Spinal cord (tissue), 10 donors: ENCODE measurements at places on chromosomes 3 and 15.

GRCh38 chr15:45386420-45386819, 8.1 kb upstream of the GATM start:
- DNase-seq = no peak

- peak; percentile 41 for DNase-seq
Measured at GRCh38 chr15:99911816-99912215, 178.6 kb upstream of the LYSMD4 start.

GRCh38 chr3:10945683-10946287, 46.8 kb upstream of the SLC6A1 start:
- DNase-seq = peak; percentile 85

GRCh38 chr3:106290304-106290997, 421.6 kb upstream of the CBLB start:
- DNase-seq = no peak

DNA sequence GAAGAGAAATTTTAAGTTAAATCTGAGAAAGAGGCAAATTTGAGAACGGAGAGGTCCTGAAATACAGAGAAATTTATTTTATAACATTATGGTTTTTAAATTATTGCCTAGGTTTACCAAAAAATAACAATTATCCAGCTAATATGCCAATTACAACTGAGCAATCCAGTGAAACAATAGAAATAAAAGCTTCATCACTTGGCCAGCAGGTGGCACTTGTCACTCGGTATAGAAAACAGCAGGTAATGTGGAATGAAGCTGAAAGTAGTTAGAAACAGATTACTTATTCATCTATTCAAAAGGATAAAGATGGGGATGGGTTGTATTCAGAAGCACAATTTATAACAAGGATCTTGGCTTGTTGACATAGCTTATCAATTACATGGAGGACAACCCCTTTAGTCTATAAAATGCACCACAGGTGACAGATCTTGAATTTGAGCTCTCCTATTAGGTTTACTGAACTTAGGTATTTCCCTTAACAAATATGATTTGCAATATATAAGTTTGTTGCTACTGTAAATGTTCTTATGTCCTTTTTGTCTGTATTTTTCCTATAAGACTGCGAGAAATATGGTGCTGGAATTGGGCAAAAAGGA, 70.1 kb upstream of the GUCA1C start:
- DNase-seq = peak; percentile 57

DNA sequence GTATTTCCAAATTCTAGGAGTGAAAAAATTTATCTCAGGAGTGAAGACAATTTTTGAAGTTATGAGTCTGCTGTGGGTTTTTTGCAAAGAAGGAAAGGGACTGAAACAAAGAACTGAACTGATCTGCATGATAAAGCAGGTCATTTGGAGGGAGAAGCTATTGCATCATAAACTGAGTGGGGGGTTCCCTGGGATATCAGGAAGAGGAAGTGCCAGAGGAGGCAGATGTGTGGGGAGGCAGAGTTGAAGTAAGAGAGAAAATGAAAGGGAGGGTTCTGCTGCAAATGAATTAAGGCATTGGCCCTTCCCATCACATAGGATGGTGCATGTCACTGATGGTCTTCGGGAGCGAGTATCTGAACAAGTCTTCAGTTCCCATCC, 379.2 kb downstream of the VPS13C start:
- no peak for DNase-seq

DNA sequence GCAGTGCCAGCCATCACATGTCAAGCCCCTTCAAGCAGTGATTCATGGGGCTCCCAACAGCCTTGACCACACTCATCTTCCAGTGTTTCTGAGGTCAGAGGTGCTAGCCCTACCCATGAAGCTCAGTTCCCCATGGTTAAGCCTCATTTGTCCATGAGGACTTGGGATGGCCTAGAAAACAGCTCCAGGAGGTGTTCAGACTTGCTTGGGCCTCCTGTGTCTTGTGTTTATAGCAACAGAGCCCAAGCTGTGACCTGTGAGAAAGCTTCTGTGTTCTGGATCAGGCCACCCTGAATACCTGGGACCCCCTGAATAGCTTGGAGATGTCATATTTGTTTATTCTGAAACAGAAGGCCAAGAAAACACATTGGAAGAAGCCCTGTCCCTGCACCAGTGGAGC, 36.7 kb downstream of the LARP6 start:
- DNase-seq = no peak

GRCh38 chr15:63192619-63193206, 3.3 kb downstream of the RAB8B start:
- DNase-seq = no peak

- DNase-seq = no peak
Measured at GRCh38 chr3:97711654-97712053, 52.9 kb upstream of the ARL6 start.

DNA sequence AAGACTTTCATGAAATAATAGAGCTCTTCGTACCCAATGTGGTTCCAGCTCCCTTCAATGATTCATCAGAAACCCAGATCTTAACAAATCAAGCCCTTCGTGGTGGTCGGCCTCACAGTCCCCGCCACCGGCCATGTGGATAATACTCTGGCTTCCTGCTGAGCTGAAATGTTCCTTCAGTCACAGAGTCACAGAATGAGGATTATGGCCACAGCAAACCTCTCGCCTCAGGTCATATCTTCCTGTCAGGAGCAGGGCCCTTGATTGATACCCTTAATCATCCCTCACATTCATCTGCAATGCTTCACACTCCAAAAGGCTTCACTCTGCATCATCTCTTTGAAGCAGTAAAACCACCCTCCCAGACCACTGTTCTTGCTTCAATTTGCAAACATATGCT, 452.6 kb downstream of the OCA2 start:
- no peak for DNase-seq

GRCh38 chr3:151219056-151219455, 16.0 kb upstream of the GPR171 start:
- no peak for DNase-seq

GRCh38 chr3:118347396-118348168, 687.1 kb downstream of the IGSF11 start:
- no peak for DNase-seq

DNA sequence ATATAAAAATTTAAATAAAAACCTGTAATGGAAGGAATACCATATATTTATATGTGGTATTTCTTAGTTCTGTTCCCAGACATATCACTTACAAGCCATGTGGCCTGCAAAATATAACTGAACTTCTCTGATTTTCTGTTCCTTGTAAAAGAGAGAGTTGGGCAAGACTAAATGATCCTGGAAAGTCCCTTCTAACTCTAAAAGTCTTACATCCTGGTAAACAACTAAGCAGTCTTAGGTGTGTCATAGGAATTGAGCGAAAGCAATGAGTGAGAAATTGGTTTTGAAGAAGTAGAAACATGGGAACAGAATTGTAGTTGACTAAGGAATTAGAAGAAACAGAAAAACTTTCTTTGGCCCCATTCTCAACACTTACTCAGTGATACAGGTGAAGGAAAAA, 25.3 kb upstream of the IL20RB start:
- no peak for DNase-seq

GRCh38 chr3:172228036-172228415, 188.6 kb downstream of the FNDC3B start:
- DNase-seq = peak; percentile 36

DNA sequence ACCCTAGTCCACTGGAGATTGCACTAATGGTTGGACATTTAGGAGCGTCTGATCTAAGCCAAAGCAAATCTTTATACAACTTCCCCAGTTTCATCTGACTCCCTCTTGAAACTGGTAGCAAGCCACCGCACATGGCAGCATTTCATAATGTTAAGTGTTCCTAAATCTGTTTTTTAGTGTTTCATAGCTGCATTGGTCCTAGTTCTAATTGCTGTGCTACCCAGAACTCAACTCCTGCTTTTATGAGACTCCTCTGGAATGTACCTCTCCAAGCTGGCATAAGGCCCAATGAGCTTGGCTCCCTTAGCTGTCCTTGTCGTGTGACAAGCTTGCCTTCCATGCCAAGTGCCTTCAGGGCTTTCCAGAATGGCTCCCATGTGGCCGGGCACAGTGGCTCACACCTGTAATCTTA, 65.3 kb upstream of the FLNB start:
- no peak for DNase-seq

DNA sequence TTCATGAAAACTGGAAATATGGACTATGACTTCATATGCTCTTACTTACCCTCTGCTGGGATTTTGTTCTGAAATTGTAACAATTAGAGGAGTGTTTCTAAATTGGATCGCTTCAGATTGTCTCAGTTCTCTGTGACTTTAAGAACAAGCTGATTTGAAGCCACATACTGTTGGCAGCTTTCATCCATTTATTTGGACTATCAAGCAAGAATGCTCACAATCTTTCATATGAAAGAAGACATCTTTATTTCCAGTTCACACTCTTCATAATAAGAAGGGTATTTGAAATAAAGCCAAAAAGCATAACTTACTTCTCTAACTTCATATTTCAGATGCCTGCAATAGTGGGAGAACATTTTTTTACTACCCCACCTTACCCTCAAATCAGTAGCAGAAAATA, 491.6 kb upstream of the TPRG1 start:
- no peak for DNase-seq

DNA sequence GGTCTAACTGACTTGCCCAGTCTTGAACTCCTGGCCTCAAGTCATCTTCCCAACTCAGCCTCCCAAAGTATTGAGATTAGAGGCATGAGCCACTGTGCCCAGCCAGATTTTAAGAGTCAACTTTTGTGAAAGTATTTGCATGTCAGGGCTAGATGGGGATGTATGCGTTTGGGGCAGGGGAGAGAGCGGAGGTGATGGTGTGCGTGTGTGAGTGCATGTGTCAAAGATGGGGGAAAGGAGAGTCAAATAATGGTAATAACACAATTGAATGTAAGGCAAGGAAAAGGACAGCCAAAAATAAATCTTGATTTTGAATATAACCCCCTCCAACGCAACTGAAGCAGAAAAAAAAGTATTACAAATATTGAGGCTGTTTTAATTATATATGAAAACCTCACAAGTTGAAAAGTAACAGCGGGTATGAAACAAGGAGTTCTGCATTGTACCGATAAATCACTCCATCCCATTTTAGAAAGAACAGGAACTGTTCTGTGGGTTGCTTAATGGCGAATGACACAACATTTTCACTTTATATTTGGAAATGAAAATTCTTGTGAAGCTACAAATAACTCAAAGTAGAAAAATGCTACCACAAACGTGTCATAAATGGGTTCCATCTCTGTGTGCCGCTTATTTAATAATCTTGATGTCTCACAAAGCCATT, 29.9 kb upstream of the LDHAL6B start:
- no peak for DNase-seq
